ENCODE measurements at places on chromosomes 2 and 18.

DNA sequence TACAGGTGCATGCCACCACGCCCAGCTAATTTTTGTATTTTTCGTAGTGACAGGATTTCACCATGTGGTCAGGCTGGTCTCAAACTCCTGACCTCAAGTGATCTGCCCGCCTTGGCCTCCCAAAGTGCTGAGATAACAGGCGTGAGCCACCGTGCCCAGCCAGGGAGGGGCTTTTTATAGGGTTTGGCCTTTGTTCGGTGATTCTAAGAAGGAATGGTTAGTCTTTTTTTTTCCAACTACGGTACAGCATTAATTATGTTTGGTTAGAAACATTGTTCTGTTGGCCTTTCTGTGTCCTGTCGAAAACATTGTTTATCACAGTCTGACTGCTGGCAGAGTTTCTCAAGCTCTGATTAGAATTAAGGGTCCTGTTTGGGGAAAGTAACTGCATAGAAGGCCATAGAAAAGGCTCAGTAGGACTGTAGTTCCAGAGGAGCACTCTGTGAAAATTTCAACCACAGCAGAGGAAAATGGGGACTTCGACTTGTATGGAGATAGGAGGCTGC, 19.3 kb upstream of the SMCHD1 start:
- no peak for DNase-seq

GRCh38 chr2:238060096-238060541, 682 bp upstream of the SCLY start:
- DNase-seq: no peak

DNA sequence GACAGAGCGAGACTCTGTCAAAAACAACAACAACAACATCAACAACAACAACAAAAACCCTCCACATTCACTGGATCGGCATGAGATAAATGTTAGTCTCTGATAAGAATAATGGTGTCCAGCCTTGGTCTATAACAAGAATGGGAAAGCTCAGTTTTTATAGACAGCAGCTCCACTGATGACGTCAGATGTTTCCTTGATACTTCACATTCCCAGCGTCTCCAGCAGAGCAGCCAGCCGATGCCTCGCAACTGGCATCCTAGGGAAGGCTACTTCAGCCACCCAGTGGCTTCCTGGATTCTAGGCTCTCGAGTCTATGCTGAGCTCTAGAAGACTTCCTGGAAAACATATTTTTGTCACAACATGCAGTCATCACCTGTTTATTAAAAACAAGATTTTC, 271.4 kb upstream of the SMIM21 start:
- no peak for DNase-seq

DNA sequence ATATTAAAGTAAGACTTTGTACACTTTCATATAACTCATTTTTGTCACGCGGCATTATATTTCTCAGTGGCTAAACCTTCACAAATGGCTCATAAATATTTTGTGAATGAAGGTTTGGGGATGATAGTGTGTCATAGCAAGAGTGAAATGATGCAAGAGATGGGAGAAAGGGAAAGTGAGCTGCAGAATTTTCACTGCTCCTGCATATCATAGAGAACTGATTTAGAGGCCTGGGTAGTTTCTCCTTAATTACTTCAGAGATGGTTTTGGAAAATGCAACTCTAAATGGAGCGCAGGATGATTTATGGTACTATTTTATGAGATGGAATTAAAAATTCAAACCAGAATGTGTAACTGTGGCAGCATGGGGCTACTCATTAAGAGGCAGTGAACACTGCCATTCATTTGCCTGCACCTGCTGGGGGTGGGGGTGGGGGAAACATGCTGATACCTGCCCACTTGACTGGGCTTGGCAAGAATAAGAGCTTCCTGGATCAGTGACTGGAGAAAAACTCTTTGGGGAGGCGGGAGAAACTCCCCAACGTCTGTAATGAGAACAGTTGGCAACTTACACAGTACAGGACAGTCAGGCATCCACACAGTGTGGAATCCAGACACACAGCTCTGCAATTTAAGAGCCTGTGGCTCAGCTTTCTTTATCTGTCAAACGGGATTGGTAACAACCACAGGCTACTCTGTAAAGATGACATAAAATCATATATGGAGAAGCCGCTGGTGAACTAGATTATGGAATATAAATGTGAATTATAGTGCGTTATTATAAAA, 941.9 kb downstream of the SLC4A3 start:
- DNase-seq: no peak

- no peak for DNase-seq
Observed at GRCh38 chr2:102603904-102604303, 15.4 kb upstream of the SLC9A2 start.

GRCh38 chr2:25497918-25498407, 156.2 kb upstream of the DNMT3A start:
- no peak for DNase-seq

DNA sequence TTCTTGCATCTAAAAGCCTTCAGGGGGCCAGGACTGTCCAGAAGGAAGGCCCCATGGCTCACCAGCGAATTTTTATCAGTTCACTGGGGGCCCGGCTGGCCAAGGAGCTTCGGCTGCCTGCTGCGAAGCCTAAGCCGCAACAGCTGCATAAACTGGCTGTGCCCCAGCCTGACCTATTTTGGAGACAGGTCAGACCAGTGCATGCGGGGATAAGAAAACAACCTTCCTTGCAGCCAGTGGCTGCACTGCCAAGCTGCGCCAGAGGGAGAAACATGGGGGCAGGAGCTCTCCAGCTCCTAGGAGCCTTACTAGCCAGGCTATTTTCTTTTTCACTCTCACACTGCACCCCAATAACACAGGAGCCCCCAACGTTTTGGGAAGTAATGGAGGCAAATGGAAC, 15.2 kb downstream of the PAX3 start:
- no peak for DNase-seq

- no peak for DNase-seq
Observed at GRCh38 chr18:35811896-35812295, 160.6 kb upstream of the RMP24 start.

DNA sequence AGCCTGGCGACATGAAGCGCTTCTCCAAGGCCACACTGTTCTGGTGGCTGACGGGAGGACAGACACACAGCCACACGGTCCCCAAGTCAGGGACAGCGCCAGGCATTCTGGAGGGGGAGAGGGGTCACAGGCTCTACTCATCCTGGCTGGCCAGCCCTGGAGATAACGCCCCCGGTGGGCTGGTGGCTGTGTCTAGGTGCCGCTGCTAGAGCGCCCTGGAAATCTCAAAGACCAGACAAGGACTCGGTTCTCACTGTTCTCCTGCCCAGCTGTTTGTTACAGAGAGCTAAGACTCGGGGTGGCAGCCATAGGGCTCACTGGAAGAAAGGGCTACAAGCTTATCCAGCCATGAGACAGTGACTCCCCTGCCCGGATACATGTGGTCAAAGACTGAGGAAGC, 72.0 kb downstream of the KCNF1 start:
- DNase-seq: no peak

GRCh38 chr2:138115666-138116065, 151.4 kb downstream of the HNMT start:
- no peak for DNase-seq

GRCh38 chr2:216075510-216076485, 5.8 kb downstream of the PECR start:
- DNase-seq: no peak

DNA sequence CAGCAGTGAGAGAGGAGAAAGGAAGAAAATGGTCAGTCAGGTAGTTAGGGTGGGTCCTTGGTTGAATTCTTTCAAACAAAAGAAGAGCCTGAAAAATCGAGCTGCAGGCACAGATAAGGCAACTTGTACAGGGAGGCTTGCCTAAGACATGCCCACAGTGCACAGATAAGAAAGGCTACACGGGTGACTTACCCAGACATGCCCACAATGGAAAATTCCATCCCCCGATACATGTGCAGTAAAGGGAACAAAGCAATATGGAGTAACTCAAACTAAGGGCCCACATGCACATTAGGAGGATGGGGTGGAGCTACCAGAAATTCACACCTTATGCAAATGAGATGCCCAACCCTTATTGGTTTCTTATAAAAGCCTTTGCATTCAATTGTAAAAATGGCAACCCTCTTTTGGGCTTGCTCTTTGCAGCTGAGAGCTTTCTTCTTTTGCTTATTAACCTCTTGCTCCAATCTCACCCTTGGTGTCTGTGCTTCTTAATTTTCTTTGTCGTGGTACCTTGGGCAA, 110.3 kb upstream of the RMP24 start:
- no peak for DNase-seq

DNA sequence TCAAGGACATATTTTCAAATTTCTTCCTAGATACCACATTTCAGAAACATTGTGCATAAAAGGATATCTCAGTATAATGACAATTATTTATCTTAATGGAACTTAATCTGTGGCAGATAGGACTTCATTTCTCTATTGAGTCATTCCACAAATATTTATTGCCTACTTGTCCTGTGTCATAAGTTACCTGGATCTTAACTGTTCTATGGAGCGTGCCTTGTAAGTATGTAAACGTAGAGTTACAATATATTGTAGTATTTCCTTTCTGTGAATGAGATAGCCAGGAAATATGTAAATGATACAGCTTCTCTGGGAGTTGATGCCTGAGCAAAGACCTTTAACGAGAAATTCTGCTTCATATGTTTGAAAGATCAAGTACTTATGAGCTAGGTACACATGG, 2.5 kb downstream of the AGFG1 start:
- no peak for DNase-seq

- peak; percentile 74 for DNase-seq
Observed at GRCh38 chr2:39127973-39128372, 7.1 kb upstream of the SOS1 start.

- DNase-seq: no peak
Observed at GRCh38 chr2:162138310-162138709, 13.7 kb downstream of the GCG start.

DNA sequence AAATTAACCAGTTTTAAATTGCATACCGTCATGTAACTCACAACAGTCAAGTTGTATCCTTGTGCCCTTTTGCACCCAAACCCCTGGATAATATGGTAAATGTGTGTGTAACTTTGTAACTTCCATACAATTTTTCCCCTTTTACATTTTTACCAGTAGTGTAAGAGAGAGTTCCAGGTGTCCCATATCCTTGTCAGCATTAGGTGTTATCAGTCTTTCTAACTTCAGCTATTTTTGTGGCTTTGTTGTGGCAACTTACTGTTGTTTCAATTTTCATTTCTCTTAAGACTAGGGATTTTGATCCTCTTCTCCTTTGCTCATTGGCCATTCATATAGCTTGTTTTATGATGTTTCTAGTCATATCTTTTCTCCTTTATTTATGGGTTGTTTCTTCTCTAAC, 94.6 kb downstream of the LCLAT1 start:
- DNase-seq: no peak

DNA sequence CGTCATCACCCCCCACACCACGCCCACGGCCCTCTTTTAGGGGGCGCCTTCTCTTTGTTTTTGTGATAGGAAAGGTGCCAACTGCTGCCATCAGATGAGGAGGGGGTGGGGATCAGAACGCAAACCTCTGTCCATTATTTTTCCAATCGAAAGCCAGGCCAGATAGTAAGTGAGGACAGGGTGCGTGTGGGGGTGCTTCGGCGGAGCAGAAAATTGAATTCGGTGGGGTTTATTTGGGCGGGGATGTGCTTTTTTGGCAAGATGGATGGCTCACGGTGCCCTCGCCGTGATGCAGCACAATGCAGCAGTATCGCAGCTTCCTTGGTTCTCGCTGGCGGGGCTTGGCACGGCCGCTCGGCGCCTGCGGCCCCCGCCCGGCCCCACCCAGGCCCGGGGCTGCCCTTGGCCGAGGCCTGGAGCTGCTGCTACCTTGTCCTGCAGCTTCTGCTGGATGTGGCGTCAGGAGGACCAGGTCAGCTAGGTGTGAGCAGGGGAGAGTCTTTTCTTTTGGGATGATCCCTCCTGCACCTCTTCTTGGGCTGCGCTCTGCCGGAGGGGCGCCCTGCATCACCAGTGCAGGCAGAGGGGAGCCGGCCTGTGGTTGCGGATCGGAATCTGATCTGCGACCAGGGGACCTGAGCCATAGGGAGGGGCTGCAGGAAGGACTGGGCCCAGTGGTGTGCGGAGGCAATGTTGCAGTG, 1.3 kb downstream of the SPTBN1 start:
- DNase-seq: no peak

GRCh38 chr2:163665817-163666216, 70.0 kb downstream of the FIGN start:
- no peak for DNase-seq

DNA sequence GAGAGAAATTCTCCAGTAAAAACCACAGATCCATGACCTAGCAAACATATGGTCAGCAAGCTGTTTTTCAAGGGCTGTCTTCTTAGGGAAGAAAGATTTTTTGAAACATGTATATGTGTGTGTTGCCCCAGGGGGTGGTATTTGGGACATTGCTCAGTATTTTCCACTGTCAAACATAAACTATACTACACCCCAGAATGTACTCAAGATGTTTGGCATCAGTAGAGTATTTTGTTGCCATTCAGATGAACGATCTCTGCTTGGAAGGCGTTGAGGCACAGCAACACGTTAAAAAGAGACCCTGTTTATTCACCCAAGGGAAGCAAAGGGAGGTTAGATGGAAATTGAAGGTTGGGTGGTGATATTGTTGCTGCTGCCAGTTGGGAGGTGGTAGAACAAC, 30.0 kb downstream of the EEF1B2 start:
- DNase-seq: no peak

DNA sequence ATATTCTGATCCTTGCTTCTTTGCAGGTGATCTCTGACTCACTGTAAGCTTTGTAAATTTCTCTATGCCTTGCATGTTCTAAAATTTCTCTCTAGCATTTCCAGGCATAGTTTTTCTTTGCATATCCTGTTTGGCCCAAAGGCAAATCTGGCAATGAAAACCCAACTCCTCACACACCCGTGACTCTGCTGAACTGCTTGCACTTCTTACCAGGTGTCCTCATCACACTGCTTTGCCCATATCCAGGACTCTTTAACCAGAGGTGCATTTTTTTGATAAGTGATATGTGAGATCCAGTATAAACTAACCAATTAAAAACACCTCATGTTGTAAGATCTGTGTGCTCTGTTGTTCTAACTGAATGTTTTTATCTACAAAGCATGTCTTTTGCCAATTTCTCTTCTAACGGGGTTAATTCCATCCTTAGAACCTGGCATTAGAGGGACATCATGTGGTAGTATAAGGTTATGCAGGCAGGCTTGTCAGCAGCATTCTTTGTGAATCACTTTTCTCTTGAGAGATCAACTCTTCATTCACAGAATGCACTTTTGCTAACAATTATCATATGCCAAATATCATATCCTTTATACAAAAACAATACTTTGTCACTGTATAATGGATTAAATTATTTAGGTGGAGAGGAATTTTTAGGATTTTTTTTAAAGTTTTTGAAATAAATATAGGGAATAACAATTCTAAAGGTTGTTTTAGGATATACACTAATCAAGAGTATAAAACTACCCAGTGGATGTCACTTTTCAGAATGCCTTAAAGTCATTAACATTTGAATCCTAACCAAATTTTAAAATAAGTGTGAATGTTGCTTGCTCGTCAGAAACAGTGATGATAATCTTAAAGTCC, 20.8 kb upstream of the TMX3 start:
- no peak for DNase-seq

GRCh38 chr18:36295880-36296301, 1.6 kb upstream of the FHOD3 start:
- no peak for DNase-seq

- no peak for DNase-seq
Observed at GRCh38 chr2:230384986-230385385, 31.0 kb upstream of the SP100 start.

- DNase-seq: no peak
Observed at GRCh38 chr2:65465124-65465523, 32.7 kb upstream of the SPRED2 start.

GRCh38 chr2:202114795-202115194, 41.7 kb downstream of the KIAA2012 start:
- DNase-seq: no peak
